ENCODE measurements at places on chromosomes 4 and X. TPM values are rescaled to one million over a fixed set of nuclear protein-coding genes. Genes with fewer than 3 reads are reported as not detected.

Gene MAP7D2
- 0.64 TPM for total RNA-seq

Gene GLOD5
- total RNA-seq = not detected

Gene JCHAIN
- not detected for total RNA-seq

Gene MAGIX
- total RNA-seq = 2.7 TPM

Measured in nasal cavity respiratory epithelium epithelial cell of viscerocranial mucosa (primary cell).